ENCODE measurements at places on chromosomes 5 and 9. TPM values are rescaled to one million over a fixed set of nuclear protein-coding genes. Genes with fewer than 3 reads are reported as not detected.

PPP2R2B gene
- 1.8 TPM for total RNA-seq

INSL4 gene
- not detected for total RNA-seq

KCNMB1 gene
- not detected for total RNA-seq

SLC6A3 gene
- not detected for total RNA-seq

ZDHHC12 gene
- total RNA-seq = 86.3 TPM

MZB1 gene
- total RNA-seq = 13.4 TPM

ZNF658 gene
- 4.3 TPM for total RNA-seq

PCDHGA12 gene
- total RNA-seq = not detected

BBLN gene
- total RNA-seq = 94.2 TPM

SH3PXD2B gene
- 0.35 TPM for total RNA-seq

TMEM215 gene
- not detected for total RNA-seq

SOWAHA gene
- not detected for total RNA-seq

CDX1 gene
- total RNA-seq = not detected

ARHGEF39 gene
- total RNA-seq = 11.8 TPM

SH2D3C gene
- 67.9 TPM for total RNA-seq

RMI1 gene
- 27.8 TPM for total RNA-seq

ZNF879 gene
- 5.0 TPM for total RNA-seq

RPS23 gene
- total RNA-seq = 2,217 TPM

NPR3 gene
- total RNA-seq = not detected

ANKRD18A gene
- 1.9 TPM for total RNA-seq

IGIP gene
- 5.3 TPM for total RNA-seq

MARCOL gene
- not detected for total RNA-seq

PCDHGB3 gene
- 0.12 TPM for total RNA-seq

RMRP gene
- total RNA-seq = 1,959 TPM

GBGT1 gene
- total RNA-seq = 2.4 TPM

MAT2B gene
- 94.4 TPM for total RNA-seq

UBE2QL1 gene
- total RNA-seq = not detected

CYLC2 gene
- not detected for total RNA-seq

EMB gene
- total RNA-seq = 137 TPM

ARL14EPL gene
- total RNA-seq = not detected

ZNF454 gene
- not detected for total RNA-seq

PTPRD gene
- total RNA-seq = not detected

PMPCA gene
- total RNA-seq = 52.9 TPM

NTNG2 gene
- total RNA-seq = 5.4 TPM

PCDHA6 gene
- total RNA-seq = not detected

FAM78A gene
- 128 TPM for total RNA-seq

DDX4 gene
- total RNA-seq = 0.50 TPM

CBY3 gene
- 0.44 TPM for total RNA-seq

ANKRD31 gene
- total RNA-seq = 0.17 TPM

ADAMTS16 gene
- not detected for total RNA-seq

NUDT2 gene
- total RNA-seq = 19.7 TPM

ZNF354B gene
- total RNA-seq = 16.9 TPM
